ENCODE measurements at places on chromosomes 12 and 14.

GRCh38 chr12:90074086-90074485 is 365.4 kb upstream of the ATP2B1 start:
- DNase-seq, result no peak

GRCh38 chr12:64790166-64790565 is 31.0 kb upstream of the GNS start:
- no peak for DNase-seq

DNA sequence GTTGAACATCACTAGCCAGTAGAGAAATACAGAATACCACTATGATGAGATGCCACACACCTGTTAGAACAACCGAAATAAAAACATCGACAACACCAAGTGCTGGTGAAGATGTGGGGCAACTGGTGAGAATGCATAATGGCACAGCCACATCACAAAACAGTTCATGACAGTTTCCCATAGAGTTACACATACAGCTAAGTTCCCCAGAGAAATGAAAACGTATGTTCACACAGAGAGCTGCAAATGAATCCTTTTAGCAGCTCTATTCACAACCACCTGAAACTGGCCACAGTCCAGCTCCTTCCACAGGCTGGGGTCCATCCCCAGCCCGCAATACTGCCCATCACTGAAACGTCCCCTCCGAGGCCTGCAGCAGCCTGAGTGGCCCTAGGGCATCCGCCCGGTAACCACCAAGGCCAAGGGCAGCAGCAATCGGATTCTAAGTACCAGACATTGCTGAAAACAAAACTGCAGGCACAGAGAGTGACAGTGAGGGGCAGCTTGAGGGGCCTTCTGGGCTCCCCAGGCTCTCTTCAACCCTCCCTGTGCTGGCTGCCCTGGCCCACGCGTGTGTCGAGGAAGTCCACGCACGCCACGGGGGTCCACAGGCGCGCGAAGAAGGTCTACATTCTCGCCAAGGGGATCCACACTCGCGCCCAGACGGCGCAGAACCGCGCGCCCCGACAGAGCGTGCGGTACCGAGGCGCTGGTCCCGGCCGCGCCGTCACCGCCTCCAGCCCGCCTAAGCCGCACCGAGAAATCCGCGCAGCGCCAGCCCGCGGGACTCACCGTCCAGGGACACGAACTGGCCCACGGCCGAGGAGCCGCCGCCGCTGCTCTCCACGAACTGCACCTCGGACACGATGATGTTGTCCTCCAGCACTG is 903 bp downstream of the BRF1 start:
- no peak for DNase-seq

- DNase-seq, result no peak
Observed at GRCh38 chr14:104196461-104197140, 58.2 kb downstream of the KIF26A start.

GRCh38 chr12:84756961-84757360 is 155.6 kb downstream of the SLC6A15 start:
- no peak for DNase-seq

DNA sequence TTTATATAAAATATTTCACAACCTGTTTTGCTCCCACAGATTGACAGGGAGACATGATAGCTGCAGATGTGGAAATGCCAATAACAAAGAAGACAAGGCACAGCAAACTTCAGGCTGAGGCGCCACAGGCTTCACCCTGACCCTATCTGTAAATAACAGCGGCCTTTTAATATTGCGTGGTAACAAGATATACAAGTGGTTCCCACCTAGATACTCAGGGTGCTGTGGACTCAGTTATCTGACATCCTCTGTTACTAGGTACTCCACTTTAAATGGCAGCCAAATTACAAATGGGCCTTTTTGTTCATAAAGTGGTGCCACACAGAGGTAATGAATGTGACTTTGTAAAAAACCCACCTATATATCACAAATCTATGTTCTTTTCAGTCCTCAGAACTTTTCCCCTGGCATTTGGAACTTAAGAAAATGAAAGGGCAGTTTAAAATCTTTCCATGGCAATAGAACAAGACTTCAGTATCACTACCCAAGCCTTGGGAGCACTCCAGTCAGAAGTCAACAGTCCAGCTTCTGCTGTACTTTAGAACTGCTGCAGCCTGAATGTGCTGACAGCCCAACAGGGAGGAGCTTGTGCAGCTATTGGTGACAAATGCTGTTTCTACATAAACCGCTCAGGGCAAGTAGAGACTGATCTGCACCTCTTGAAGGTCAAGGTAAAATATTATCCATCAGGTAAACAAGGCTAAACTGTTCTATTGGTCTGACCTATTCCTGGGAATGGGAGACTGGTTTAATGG is 86.2 kb upstream of the DCD start:
- DNase-seq, result no peak

DNA sequence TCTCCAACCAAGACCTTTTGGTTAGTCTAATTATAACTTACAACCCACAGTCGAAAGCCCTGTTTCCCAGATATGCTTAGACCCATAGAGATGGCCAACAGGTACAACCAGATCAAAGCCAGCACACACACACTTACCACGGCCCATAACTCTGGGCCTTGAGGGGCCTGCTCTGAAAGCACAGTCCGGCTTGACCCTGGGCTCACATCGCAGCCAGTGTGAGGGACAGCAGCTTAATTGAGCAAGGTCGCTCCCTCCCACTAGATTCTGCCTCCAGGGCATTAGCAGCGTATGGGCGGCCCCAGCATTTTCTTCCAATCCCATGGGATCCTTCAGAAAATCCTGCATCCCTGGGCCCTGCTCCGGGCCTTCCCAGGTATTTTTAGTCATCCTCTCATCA is 157.4 kb upstream of the FKBP4 start:
- no peak for DNase-seq

GRCh38 chr12:74456431-74456830 is 81.2 kb upstream of the ATXN7L3B start:
- no peak for DNase-seq

DNA sequence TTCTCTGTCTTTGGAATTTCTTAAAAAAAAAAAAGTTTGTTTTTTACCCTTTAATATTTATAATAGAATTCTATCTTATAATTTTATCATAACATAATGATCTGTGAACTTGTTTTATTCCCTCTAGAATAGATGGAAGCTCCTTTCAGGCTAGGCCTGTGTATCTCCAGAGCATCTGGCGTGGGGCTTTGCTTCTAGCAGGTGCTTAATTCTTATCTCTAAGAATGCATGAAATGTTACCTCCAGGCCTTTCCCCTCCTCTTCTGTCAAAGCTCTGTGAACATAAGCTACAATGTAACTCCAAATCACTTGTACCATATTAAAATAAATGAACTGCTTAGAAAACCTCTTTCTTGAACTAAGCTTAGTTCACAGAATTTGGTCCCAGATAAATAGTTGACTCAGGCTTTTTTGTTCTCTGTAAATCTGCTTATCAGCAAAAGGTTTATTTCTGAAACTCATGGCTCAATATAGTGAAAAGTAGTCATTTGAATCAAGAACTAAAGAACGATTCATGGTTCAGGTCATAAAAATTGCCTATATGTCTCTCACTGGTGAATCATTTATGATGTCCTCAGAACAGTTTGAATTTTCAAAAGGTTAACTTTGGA is 407.1 kb downstream of the TRHDE start:
- no peak for DNase-seq

DNA sequence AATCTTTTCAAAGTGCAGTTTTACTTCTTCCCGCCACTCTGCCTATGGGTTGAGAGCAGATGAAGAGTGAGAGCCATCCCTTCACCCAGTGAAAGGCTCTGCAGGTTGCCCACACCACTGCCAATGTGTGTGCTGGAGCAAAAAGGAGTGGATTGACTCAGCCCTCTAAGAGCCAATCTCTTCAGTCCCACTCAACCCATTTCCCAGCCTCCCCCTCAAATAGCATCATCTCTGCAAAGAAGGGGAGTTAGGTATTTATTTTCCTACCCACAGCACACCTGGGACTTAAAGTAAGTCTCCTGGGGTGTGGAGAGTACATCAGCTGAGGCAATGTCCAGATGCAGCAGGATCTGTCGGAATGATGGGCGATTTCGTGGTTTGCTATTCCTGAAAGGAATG is 15.3 kb downstream of the MAP3K12 start:
- DNase-seq, result no peak

GRCh38 chr12:52663420-52663819 is 11.4 kb upstream of the KRT2 start:
- DNase-seq, result no peak

DNA sequence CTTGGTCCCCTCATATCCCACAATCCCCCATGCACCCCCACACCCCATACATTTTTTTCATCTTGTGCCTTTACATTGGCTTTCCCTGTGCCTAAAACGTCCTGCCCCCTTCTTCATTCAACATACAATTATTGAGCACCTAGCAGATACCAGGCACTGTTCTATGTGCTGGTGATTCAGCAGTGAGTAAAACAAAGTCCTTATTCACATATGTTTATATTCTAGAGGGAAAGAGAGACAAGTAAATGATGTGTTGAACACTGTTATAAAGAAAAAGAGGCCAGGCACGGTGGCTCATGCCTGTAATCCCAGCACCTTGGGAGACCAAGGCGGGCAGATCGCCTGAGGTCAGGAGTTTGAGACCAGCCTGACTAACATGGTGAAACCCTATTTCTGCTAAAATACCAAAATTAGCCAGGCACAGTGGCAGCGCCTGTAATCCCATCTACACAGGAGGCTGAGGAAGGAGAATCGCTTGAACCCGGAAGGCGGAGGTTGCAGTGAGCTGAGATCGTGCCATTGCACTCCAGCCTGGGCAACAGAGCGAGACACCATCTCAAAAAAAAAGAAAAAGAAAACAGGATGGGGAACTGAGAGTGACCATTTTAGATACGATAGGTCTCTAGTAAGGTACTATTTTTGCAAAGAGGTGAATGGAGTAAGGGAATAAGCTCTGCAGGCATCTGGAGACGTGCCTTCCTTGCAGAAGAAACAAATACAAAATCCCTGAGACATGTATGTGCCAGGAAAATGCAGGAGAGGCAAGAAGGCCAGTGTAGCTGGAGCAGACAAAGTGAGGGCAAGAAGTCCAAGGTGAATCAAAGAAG is 12.2 kb downstream of the SLC7A7 start:
- no peak for DNase-seq

DNA sequence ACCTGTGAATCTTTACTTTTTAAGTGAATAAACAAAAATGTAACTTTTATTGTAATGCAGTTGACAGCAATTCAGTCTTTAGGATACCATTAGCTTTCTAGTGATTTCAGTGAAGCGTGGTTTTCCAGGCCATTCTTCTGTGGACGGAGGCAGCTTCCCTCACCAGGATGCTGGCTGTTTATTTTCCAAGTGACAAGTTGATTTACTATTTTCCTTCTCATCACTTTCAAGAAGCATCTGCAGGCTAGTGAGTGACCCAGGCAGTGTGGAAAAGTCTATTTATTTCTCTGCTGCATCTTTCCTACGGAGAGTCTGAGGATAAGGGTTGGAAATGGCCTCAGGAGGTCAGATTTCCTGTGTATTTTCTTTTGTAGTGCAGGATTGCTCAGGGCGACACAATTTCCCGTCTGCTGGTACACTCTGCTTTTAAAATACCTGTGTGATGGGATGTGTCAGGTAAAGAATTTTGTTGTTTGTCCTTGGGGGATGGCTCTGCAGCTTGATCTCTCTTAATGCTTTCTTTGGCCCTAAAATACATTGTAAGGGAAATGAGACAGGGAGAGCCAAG is 467.8 kb downstream of the NRXN3 start:
- DNase-seq, result no peak

DNA sequence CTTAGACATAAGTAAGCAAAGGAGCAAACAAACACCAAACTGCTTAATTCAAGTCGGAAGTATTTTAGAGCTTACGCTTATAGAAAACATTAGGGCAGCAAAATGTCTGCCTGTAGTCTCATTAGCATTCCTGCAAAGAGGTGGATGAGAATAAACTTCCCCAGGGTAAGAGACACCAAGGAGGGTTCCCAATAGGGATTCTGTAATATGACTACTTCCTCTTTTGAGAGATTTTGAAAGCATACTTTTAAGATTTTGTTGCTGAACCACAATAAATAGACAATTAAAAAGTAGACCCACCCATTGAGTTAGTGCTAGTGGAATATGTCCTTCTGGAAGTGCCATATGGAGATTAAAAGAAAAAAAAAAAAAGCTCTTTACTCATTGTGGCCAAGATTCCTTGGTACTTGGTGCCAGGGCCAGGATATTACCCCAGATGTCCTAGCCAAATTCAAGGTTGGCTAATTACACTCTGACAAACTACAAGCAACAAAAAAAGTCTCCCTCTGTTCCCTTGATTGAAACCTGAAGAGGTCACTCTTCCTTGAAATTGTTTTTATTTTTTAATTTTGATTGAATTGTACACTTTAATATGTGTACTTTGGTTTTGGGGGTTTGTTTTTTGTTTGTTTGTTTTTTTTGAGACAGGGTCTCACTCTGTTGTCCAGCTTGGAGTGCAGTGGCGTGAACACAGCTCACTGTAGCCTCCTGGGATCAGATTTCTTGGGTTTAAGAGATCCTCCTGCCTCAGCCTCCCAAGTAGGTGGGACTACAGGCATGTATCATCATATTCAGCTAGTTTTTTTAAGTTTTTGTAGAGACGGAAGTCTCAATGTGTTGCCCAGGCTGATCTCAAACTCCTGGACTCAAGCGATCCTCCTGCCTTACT is 8.7 kb downstream of the CLIP1 start:
- DNase-seq, result no peak

- DNase-seq, result no peak
Observed at GRCh38 chr14:95674613-95675012, 11.6 kb upstream of the TCL1B start.

DNA sequence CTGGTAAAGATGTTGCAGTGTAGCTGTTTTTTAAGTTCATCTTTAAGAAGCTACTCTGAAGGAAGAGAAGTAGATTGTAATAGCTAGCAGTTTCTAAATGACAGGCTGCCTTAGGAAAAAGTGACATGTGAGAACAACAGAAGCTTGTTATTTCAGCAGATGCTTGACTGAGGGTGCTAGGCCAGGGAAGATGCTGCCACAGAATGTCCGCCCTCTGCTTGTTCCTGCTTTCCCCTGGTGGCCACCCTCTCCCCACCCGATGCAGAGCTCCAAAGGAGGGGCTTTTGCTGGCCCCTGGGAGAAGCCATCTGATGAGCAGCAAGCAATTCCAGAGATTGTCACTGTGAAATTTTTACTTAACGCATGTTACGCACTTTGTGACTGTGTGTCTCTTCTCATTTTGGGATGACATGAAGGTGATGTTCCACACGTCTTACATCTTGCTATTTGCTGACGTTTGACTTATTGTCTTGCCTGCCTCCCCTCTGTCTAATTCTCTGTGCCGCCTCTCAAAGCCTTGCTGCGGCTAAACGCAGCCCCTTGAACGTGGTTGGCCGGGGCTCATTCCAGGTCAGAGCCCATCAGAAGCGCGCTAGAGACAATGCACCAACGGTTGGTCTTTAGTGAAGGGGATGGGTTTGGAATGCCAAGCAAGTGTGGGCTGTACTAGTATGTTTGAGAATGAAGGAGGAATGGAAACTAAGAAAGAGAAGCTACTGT is 44.8 kb downstream of the WDR20 start:
- no peak for DNase-seq

DNA sequence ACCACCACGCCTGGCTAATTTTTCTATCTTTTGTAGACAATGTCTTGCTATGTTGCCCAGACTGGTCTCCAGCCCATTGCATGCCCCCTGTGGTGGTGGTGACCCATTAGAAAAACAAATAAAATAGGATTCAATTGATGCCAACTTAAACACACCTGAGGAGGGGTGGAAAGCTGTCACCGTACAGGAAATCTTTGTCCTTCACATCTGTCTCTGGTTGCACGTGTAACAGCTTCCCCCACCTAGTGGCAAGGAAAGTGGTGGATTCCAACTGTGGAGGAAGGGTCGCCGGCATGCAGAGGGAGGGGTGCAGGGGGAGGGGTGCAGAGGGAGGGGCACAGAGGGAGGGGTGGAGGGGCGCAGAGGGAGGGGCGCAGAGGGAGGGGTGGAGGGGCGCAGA is 26.1 kb upstream of the GPR68 start:
- DNase-seq, result no peak

GRCh38 chr12:19910681-19911080 is 457.7 kb upstream of the PDE3A start:
- no peak for DNase-seq

Measured in activated T-helper 1 cell treated with anti-CD3 and anti-CD28 coated beads, Interleukin-2, amount 50 U/mL, for 16 hours (primary cell).